ENCODE measurements at places on chromosomes 3 and 15. TPM values are rescaled to one million over a fixed set of nuclear protein-coding genes. Genes with fewer than 3 reads are reported as not detected.

Gene ROBO2
- not detected for total RNA-seq

GRCh38 chr3:12155828-12156227 lies 2.9 kb downstream of the TIMP4 start:
- DNase-seq: no peak

Gene C3orf70
- total RNA-seq: not detected

DNA sequence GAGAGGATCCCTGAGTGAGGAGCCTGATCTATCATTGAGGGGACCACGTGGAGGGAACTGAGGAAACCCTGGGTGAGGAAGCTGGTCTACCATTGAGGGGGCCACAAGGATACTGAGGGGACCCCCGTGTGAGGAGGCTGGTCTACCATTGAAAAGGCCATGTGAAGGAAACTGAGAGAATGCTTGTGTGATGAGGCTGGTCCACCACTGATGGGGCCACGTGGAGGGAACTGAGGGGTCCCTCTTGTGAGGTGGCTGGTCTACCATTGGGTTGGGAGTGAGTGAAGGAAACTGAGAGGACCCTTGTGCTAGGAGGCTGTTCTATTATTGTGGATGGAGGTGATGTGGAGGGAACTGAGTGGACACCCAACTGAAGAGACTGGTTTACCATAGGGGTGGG lies 161.3 kb downstream of the FBLN2 start:
- DNase-seq: no peak

GRCh38 chr3:172546628-172547214 lies 23.5 kb upstream of the TNFSF10 start:
- DNase-seq: no peak

GRCh38 chr3:127954640-127955039 lies 39.6 kb downstream of the KBTBD12 start:
- no peak for DNase-seq

- DNase-seq: no peak
Observed at GRCh38 chr3:193837347-193837827, 244.4 kb downstream of the OPA1 start.

- DNase-seq: no peak
Observed at GRCh38 chr3:14863333-14864100, 44.8 kb downstream of the FGD5 start.

GRCh38 chr3:47579875-47580274 lies 1.2 kb upstream of the CSPG5 start:
- no peak for DNase-seq

- no peak for DNase-seq
Observed at GRCh38 chr15:67760901-67761300, 64.4 kb upstream of the SKOR1 start.

DNA sequence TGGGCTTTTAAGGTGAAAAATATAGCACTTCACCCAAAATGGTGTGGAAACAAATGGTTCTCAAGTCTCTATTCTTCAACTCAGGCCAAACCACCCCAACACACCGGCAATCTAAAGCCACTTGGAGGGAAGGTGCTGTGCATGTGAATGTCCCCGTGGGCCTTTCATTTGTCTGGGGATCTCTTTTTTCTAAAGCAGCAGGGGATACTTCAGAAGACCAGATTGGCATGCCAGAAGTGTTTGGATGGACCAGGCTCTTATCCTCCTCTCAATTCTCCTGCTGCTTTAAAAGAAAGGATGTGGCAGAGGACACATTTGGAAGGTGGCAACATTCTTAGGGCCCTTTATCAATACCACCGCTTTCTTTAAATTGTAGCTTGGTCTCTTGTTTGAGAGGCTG lies 193.1 kb downstream of the MEIS2 start:
- no peak for DNase-seq

Gene MAP2K1
- total RNA-seq: 89.0 TPM

Gene SPINT1
- total RNA-seq: 5.1 TPM

DNA sequence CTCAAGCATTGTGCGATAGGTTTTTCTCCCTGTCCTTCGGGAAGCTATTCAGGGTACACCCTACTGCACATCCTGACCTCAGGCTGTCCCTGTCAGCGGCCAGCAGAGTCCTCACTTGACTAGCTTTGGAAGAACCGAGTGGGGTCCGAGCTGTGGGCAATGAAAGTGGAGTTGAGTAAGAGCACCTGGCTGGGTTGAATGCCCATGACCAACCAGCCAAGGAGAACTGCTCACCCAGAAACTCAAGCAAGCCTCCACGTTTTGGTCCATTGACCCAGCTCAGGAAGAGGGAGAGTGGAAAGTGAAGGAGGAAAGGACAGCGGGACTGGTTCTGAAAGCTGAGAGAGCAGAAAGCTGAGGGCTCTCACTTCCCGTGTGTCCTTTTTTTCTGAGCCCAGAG lies 36.0 kb upstream of the HDGFL3 start:
- no peak for DNase-seq

Gene BNC1
- not detected for total RNA-seq

- DNase-seq: no peak
Observed at GRCh38 chr3:71958533-71958932, 173.6 kb upstream of the PROK2 start.

Gene ALS2CL
- 6.9 TPM for total RNA-seq

- DNase-seq: no peak
Observed at GRCh38 chr3:52801839-52802238, 7.2 kb downstream of the ITIH3 start.

Gene CRYGS
- total RNA-seq: 4.1 TPM

- DNase-seq: no peak
Observed at GRCh38 chr15:70093481-70094319, 4.0 kb downstream of the TLE3 start.

DNA sequence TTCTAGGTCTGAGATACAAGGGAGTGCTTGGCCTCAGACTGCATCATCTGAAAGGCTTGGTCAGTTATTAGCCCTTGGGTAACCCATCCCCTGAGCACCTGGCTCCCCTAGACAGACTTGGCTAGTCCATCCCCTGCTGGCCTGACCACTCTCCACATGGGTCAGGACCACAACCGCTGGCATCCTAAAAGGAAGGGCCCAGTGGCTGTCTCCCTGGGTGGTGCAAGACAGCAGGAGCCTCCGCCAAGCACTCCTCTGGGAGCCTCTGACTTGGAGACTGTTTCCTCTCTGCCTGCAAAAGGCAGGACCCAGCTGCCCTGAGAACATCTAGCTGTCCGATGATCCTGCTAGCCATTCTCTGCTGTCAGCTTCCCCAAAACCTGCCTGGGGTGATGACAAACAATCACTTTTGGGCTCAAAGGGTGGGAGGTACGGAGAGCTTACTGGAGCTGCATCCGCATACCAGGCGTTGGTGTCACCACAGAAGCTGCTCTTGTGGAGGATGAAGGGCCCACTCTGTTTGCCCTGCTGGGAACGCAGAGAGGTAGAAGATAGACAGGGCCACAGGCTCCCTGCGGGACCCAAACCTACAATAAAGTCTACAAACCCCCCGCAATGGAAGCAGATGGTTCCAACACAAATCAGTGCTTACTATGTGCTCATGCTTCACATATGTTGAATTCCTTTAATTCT lies 108.0 kb upstream of the PRR20G start:
- no peak for DNase-seq

- no peak for DNase-seq
Observed at GRCh38 chr3:70149714-70150400, 150.3 kb downstream of the SAMMSON start.

DNA sequence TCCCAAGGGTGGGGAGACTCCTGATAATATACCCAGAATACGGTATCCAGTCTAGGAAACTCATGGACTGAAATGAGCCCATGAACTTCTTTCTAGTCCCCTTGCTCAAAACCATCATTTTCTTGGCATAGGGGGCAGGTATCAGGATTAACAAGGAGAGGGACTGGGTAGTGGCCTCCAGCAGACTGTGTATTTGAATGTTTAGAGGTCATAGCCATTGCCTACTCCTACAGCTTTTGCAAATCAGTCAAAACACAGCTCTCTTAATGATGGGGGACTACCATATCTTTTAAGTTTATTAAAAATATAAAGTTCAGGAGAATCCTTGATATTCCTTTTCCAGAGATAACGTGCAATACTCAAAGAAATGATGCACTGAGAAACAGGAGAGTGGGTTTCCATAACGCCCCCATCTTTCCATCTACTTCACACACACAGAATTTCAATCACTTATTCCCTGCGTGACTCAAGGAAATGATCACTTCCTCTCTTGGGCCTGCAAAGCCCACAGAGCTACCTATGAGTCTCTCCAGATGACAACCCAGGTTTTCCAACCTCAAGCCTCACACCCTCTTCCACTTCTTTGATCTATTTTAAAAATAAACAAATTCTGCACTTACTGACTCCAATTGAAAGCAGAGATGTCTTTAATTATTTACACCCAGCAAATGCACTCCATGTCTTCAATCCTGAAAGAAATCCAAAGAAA lies 584.0 kb upstream of the LMCD1 start:
- DNase-seq: no peak

- DNase-seq: no peak
Observed at GRCh38 chr3:196292286-196292923, 4.9 kb upstream of the PCYT1A start.

DNA sequence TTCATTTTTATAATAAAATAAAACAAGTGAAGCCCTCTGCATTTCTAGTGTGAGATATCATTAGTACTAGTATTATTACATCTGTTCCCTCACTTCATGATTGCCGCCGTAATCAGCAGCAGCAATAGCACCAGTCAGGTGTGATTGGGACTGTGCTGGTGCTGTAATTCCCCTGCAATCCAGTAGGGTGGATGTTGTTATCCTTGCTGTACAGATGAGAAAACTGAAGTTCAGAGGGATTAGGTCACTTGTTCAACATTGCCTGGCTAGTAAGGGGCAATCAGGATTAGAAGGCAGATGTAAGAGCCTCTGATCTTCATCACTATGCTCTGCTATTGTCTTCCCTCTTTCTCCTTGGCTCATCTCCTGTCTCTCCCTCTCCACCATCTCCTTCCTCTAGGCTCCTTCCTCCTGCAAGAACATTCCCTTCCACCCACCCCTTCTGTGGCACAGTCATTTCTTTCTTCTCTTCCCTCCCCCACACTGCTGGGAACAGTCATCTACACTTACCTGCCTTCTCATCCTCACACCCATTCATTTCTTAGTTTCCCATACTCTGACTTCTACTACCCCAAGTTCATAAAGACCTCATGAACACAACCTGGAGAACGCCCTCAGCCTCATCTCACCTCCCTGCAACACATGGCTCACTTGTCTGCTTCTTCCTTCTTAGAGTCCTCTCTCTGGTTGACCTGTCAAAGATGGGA lies 29.7 kb downstream of the CRYGS start:
- no peak for DNase-seq

Gene SENP8
- 1.4 TPM for total RNA-seq

DNA sequence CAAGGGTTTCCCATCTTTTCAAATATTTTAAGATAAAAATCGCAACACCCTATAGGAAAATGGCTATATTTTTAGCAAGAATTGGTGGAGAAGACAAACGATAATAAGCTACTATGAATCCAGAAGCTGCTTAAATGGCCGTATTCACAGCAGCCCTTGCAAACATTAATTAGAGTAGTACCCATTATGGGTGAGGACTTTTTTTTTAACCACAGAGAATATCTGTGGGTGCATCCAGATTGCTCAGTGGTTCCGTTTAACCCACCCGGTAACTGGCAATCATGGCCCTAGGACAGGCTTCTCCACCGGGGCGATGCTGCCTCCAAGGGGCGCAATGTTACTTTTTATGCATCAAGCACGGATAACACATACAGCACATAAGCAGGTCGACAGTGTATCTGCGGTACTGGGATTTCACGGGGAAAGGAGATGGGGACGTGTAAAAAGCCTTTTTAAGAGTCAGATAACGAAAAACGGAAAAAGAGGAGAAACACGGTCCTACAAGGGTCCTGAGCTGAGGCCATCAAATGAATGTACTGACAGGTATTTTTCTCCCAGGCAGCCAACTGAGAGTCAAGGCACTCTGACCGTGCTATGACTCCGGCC lies 968 bp upstream of the TMEM266 start:
- peak; percentile 26 for DNase-seq

- DNase-seq: no peak
Observed at GRCh38 chr3:31103623-31104180, 209.2 kb upstream of the GADL1 start.

Gene C3orf20
- total RNA-seq: not detected

DNA sequence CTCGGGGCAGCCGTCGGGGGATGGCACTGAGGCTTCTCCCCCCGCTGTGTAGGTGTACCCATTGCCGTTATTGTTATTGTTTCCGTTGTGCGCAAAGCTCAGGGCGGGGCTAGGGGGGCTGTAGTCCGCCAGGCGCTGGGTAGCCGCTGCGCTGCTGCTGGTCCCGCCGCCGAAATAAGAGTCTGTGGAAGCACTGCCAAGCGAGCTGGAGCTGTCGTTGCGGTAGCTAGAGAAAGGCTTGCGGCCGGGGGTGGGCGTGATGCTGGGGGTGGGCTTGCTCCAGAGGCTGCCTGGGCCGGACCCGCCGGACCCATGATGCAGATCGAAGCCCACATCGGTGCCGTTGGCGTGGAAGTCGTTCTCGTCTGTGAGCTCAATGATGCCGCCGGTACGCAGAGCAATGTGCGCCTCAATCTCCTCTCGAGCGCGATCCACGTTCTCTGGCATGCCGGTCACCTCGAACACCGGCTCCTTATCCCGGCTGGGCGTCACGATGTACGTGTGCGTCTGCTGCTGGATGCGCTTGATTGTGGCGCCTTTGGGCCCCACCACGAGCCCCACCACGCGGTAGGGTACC lies 1.9 kb downstream of the MEX3B start:
- DNase-seq: no peak

DNA sequence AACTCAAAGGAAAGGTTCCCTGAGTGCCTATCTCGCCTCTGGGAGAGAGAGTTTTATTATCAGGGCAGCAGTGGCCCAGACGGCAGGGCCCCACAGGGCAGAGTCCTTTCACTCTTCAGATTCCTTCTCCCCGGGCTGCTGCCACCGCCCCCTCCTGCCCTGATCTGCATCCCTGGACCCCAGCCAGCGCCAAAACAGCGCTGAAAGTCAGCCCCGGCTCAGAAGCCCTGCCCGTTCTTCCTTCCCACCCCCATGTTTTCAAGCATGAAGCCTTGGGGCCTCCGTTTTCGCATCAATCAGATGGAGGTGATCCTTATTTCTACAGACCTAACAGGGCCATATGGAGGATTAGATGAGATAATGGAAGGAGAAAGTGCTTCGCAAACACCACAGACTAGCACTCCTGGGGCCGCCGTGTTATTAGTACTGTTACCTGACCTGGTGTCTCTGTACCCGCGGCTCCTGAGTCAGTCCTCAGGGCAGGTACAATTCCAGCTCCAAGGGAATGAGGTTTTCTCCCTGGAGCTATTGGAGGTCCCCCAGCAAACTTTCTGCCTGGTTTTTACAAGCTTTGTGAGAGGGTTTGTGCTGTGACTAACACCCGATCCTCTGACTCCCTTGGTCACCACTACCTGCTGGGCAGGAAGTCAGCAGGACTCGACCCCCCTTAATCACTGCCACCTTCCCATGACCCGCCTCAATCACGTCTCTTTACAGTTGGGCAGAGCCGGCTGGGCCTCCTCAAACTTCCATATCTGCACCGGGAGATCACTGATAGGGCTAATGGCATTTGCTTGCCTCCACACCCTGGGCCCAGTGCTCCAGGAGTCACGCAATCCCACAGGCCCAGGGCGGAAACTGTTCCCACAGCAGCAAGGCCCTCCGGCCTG lies 39.5 kb upstream of the TSEN2 start:
- DNase-seq: no peak

GRCh38 chr3:53754325-53754724 lies 91.9 kb downstream of the CHDH start:
- DNase-seq: no peak

GRCh38 chr3:9703240-9703639 lies 393 bp upstream of the CPNE9 start:
- no peak for DNase-seq

All from activated CD4-positive, alpha-beta memory T cell treated with anti-CD3 and anti-CD28 coated beads, Interleukin-2, amount 10 ng/mL, durations not matched to agents 7 days and 5 days (primary cell).